ENCODE measurements at places on chromosomes 16 and 17. TPM values are rescaled to one million over a fixed set of nuclear protein-coding genes. Genes with fewer than 3 reads are reported as not detected.

DNA sequence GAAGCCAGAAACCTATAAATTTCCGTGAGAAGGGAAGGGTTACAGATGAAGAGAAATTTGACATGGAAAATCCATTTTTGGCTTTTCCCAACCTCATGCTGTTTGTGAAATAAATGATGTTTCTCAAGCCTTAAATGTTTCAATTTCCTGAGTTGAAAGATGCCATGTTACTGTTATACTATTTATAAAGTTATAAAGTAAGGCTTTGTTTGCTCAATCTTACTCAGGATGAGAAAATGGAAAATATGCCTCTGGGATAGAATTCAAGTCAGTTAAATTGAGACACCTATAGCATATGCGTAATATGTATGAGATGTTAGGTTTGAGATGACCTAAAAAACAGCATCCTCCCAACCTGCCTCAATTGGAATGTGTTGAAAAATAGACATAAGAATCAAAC, 19.9 kb upstream of the FAM20A start:
- DNase-seq, result no peak

DNA sequence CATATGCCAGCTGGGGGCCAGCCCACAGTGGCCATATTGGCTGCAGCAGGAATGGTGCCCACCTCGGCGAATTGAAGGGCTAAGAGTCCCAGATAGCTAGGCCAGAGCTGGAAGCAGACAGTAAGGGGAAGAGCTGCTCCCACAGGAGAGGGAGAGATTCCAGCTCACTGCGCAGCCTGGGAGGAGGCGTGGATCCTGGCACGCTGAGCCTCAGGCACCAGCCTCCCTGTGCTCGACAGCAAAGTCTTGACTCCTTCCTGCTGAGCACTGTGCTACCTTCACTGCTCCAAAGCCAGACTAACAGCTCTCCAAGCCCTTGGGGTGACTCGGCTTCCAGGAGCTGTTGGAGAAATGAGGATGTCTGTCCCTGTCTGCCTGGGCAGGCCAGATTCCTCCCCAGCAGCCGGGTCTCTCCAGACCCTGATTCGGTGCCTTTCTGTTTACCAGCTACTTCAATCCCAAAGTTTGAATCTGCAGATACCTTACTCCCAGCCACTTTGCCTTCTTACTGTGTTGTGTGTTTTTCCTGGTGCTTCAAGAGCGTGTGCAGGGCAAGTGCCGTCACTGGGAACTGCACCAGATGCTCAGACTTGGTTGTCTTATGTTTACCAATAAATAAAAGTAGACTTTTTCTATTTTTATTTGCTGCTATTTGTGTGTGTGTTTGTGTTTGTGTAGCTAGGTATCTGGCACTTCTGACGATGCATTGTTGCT, 9.1 kb downstream of the CBX2 start:
- DNase-seq, result peak; percentile 58

The PMFBP1 gene
- 2.5 TPM for polyA plus RNA-seq

GRCh38 chr17:62794666-62794971, 13.5 kb downstream of the MARCHF10 start:
- no peak for DNase-seq

DNA sequence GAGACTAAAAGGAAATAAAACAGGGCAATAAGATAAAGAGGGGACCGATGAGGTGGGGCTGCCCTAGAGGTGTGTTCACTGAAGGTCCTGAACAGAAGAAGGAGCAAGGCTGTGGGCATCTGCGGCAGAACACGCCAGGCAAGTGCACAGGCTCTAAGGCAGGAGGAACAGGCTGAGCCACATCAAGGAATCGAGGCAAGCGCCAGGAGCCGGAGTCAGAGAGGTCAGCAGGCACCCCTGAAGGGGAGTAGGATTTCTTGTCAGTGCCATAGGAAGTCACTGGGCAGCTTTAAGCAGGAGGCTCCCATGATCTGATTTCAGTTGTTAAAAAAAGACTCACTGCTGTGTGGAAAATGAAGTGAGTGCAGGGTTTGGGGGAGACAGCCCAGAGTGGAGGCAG, 186.5 kb downstream of the KATNIP start:
- peak; percentile 12 for DNase-seq

DNA sequence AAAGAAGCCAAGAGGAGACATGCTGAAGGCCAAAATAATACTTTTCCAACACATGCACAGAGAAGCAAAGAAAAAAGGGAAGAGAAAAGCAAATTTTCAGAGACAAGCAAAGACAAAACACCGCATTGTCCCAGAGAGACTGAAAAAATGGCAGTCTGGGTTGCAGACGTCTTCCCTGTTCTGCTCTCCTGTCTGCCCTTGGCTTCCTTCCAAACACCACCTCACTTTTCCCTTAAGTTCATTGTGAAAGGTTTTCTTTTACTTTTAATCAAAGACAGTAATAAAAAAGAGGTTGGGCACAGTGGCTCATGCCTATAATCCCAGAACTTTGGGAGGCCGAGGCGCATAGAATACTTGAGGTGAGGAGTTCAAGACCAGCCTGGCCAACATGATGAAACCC, 21.2 kb upstream of the VAT1L start:
- no peak for DNase-seq

The TP53TG3C gene
- polyA plus RNA-seq, result not detected

All from aorta (tissue), 5 donors.